Astrocyte (in vitro differentiated cells and primary cell): ENCODE measurements at places on chromosomes 13 and 19. TPM values are rescaled to one million over a fixed set of nuclear protein-coding genes. Genes with fewer than 3 reads are reported as not detected.
A peak's percentile ranks its signal among the peaks of the same experiment; 100 is the strongest.

- H3K27ac ChIP-seq = no peak overlapping the region
- no peak overlapping the region for H3K4me3 ChIP-seq
- no peaks in the 10 kb centered on the region for H3K27me3 ChIP-seq
- no peak for DNase-seq
- no peaks in the 10 kb centered on the region for H3K4me1 ChIP-seq
- H3K36me3 ChIP-seq = peaks cover 8% of the 10 kb centered on the region
These were observed 21.8 kb downstream of the NAA16 start for GRCh38 chr13:41332829-41333228.

GRCh38 chr13:111115061-111115964 is at the start of gene ARHGEF7:
Gene ARHGEF7, plus strand, starts transcription at chr13:111115310. Its CDS starts 217 bp downstream, at chr13:111115527.
- H3K27ac ChIP-seq = peak within 1 kb of the TSS; percentile 42
- DNase-seq = no peak
- peaks cover 10% of the 10 kb centered on the region for H3K4me1 ChIP-seq

GRCh38 chr13:65597839-65598818 is 1632.0 kb downstream of the PCDH9 start:
- H3K36me3 ChIP-seq = no peaks in the 10 kb centered on the region
- H3K4me3 ChIP-seq = no peak overlapping the region
- no peaks in the 10 kb centered on the region for H3K27me3 ChIP-seq
- peak overlapping the region; percentile 22 for H3K27ac ChIP-seq

DNA sequence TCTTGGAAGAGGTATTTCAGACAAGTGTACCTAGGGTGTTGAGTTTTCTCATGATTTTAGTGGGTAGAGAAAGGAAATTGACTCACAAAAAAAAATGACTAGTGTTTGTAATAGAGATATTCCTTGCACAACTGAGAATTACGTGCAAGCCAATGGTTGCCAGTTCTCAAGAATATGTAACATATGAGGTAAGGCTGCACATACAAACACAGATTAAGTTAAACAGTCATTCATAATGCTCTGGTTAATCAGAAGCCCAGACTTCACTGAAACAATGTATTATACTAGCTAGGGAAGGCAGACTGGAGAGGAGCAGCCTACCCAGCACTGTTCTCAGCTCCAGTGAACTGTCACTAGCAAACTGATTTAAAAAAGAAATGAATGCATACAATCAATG is 418.3 kb downstream of the DIAPH3 start:
- H3K36me3 ChIP-seq = no peaks in the 10 kb centered on the region
- no peaks in the 10 kb centered on the region for H3K27me3 ChIP-seq

- DNase-seq = no peak
- peaks cover 6% of the 10 kb centered on the region for H3K4me1 ChIP-seq
- H3K36me3 ChIP-seq = no peaks in the 10 kb centered on the region
- no peaks in the 10 kb centered on the region for H3K27me3 ChIP-seq
- H3K27ac ChIP-seq = no peak overlapping the region
- no peak overlapping the region for H3K4me3 ChIP-seq
These were observed 7.2 kb downstream of the PLEKHF1 start for GRCh38 chr19:29672319-29672932.

- H3K4me3 ChIP-seq = no peak overlapping the region
- H3K27ac ChIP-seq = no peak overlapping the region
- no peaks in the 10 kb centered on the region for H3K4me1 ChIP-seq
- H3K36me3 ChIP-seq = no peaks in the 10 kb centered on the region
- no peak for DNase-seq
- no peaks in the 10 kb centered on the region for H3K27me3 ChIP-seq
These were observed 145.5 kb upstream of the MAB21L1 start for GRCh38 chr13:35621989-35622388.

DNA sequence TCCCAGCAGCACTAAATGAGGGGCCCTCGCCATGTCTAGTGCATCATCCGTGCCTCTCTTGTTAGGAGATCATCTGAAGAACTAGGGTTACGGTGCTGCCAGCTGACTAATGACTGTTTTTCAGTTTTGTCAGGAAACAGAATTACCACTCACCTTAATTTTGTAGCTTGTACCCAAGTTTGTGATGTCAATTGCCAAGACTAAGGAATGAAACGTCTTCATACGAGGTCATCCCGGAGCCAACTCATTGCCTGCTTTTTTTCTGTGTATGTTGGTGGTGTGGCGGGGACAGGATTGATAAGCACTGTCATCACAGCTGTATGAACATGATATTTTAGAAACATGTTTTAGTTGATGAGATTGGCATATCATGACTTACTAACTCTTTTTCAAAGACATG is 100.6 kb downstream of the TNFRSF19 start:
- H3K36me3 ChIP-seq = peaks cover 6% of the 10 kb centered on the region
- H3K27me3 ChIP-seq = no peaks in the 10 kb centered on the region
- peaks cover 47% of the 10 kb centered on the region for H3K4me1 ChIP-seq
- no peak overlapping the region for H3K4me3 ChIP-seq

- DNase-seq = no peak
- H3K27ac ChIP-seq = no peak overlapping the region
- H3K27me3 ChIP-seq = no peaks in the 10 kb centered on the region
- no peak overlapping the region for H3K4me3 ChIP-seq
These were observed 68.9 kb upstream of the ZNF835 start for GRCh38 chr19:56740501-56740900.

DNA sequence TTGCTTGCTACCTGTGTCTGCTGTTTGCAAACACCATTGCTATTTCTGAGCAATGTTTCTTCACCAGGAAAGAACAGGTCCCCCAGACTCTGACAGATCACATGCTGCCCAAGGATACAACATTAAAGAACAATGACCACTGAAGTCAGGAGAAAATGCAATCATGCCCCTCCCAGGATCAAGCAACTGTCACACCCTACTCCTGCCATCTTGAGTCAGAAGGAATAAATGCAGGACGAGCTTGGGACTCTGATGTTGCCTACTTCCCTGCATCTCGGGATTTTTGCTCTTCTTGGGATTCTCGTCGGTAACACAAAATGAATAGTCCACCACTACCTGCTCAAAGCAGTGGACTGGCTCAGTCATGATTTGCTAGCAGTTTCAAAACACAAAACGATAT is 490.6 kb downstream of the COG6 start:
- H3K27me3 ChIP-seq = peaks cover 5% of the 10 kb centered on the region
- H3K27ac ChIP-seq = no peak overlapping the region
- peaks cover 9% of the 10 kb centered on the region for H3K4me1 ChIP-seq
- DNase-seq = no peak

- H3K27ac ChIP-seq = no peak overlapping the region
- H3K4me1 ChIP-seq = no peaks in the 10 kb centered on the region
- DNase-seq = no peak
- H3K36me3 ChIP-seq = no peaks in the 10 kb centered on the region
- H3K27me3 ChIP-seq = no peaks in the 10 kb centered on the region
These were observed 82.7 kb downstream of the ATP11A start for GRCh38 chr13:112772539-112772909.

- no peaks in the 10 kb centered on the region for H3K27me3 ChIP-seq
- H3K36me3 ChIP-seq = peaks cover 6% of the 10 kb centered on the region
- H3K4me1 ChIP-seq = no peaks in the 10 kb centered on the region
- no peak overlapping the region for H3K27ac ChIP-seq
- H3K4me3 ChIP-seq = no peak overlapping the region
These were observed 20.8 kb upstream of the FBXL3 start for GRCh38 chr13:77047649-77048343.

- H3K27me3 ChIP-seq = no peaks in the 10 kb centered on the region
- H3K27ac ChIP-seq = no peak overlapping the region
- no peak overlapping the region for H3K4me3 ChIP-seq
- H3K36me3 ChIP-seq = no peaks in the 10 kb centered on the region
These were observed 10.0 kb upstream of the ZNF443 start for GRCh38 chr19:12450844-12451243.

- no peak for DNase-seq
- H3K27ac ChIP-seq = no peak overlapping the region
- H3K4me1 ChIP-seq = no peaks in the 10 kb centered on the region
- H3K27me3 ChIP-seq = no peaks in the 10 kb centered on the region
These were observed 23.0 kb upstream of the PLPP2 start for GRCh38 chr19:313988-314815.

- no peaks in the 10 kb centered on the region for H3K27me3 ChIP-seq
- H3K36me3 ChIP-seq = no peaks in the 10 kb centered on the region
- no peak overlapping the region for H3K4me3 ChIP-seq
- no peaks in the 10 kb centered on the region for H3K4me1 ChIP-seq
- no peak overlapping the region for H3K27ac ChIP-seq
These were observed 101.9 kb downstream of the KLF12 start for GRCh38 chr13:74032325-74032724.

- H3K4me3 ChIP-seq = peak overlapping the region; percentile 8
- DNase-seq = peak; percentile 81
- H3K4me1 ChIP-seq = peaks cover 52% of the 10 kb centered on the region
These were observed 72.5 kb upstream of the UBL3 start for GRCh38 chr13:29922896-29923295.

DNA sequence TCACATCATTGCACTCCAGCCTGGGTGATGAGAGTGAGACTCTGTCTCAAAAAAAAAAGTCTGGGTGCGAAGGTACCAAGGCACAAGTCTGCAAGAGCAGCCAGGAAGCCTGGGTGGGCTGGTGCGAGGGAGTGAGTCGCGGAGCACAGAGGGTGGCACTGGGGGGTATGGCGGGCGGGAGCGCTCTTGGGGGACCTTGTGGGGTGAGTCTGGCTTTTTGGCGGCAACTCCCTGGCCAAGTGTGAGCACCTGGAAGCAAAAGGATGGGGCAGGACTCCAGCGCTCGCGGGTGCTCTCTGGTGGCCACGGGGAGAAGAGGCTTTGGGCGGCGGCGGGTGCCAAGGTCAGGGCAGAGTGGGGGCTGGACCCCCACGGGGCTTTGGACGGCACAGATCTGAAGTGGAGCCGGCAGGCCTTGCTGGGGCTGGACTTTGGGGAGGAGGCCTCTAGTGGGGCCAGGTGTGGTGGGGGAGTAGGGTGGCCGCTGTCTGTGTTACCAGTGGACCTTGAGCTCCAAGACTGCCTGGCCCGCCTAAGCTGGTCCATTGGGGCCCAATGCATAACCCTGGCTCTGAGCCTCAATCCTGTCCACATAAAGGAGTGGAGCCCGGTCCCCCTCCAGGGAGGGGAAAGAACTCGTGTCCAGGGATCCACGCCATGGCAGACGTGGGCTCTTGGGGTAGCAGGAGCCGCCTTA is 1.6 kb downstream of the P2RY11 start:
- peaks cover 15% of the 10 kb centered on the region for H3K36me3 ChIP-seq
- DNase-seq = no peak
- no peak overlapping the region for H3K4me3 ChIP-seq
- H3K27me3 ChIP-seq = no peaks in the 10 kb centered on the region
- H3K4me1 ChIP-seq = peaks cover 3% of the 10 kb centered on the region
- no peak overlapping the region for H3K27ac ChIP-seq

DNA sequence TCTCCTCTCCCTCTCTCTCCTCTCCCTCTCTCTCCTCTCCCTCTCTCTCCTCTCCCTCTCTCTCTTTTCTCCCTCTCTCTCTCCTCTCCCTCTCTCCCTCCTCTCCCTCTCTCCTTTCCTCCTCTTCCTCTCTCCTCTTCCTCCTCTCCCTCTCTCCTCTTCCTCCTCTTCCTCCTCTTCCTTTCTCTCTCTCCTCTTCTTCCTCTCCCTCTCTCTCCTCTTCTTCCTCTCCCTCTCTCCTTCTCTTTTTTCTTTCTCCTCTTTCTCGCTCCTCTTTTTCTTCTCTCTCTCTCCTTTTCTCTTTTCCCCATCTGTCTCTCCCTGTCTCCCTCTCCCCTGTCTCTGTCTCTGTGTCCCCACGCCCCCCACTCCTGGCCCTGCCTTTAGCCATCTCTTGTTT is 136.7 kb downstream of the GGACT start:
- no peaks in the 10 kb centered on the region for H3K36me3 ChIP-seq
- peaks cover 7% of the 10 kb centered on the region for H3K4me1 ChIP-seq
- H3K4me3 ChIP-seq = no peak overlapping the region
- no peak overlapping the region for H3K27ac ChIP-seq

GRCh38 chr13:20258208-20258962 is 26.3 kb upstream of the GJB6 start:
- H3K27ac ChIP-seq = no peak overlapping the region
- DNase-seq = no peak
- no peak overlapping the region for H3K4me3 ChIP-seq
- no peaks in the 10 kb centered on the region for H3K36me3 ChIP-seq

DNA sequence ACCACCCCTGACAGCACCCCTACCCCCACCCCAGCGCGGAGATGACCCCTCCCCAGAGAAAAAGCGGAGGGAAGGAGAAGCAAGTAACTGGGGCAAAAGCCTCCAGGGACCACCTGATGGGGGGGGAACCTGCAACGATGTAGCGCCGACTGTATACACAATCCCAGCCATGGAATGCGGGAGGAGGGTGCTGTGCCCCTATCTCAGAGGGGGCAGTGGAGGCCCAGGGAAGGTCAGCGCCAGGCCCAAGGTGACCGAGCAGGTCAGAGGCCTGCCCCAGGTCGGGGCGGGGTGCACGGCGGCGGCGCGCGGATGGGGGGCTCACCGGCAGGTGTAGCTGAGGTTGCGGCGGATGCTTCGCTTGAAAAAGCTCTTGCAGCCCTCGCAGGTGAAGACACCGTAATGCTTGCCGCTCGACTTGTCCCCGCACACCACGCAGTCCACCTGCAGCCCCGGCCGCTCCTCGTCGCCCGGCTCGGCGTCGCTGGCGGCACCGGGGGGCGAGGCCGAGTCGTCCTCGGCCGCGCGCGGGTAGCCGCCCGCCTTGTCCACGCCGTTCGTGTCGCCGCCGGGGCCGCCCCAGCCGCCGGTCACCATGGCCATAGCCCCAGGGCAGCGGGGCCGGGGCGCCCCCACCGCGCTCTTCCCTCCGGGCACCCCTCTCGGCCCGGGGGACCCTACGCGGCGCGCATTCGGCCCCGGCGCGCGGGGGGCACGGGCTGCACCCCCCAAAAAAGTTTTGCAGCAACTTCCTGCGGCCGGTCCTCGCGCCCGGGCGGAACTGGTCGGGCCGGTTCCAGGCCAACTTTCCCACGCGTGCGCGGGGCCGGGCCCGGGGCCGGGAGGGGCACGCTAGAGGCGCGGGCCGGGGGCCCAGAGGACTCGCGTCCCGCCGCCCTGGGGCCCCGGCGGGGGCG is 843 bp downstream of the NR2F6 start:
- no peaks in the 10 kb centered on the region for H3K36me3 ChIP-seq
- DNase-seq = no peak
- peak overlapping the region; percentile 74 for H3K4me3 ChIP-seq
- no peaks in the 10 kb centered on the region for H3K27me3 ChIP-seq

- DNase-seq = no peak
- no peak overlapping the region for H3K27ac ChIP-seq
- H3K36me3 ChIP-seq = no peaks in the 10 kb centered on the region
- H3K4me1 ChIP-seq = peaks cover 6% of the 10 kb centered on the region
These were observed 9.9 kb downstream of the FCHO1 start for GRCh38 chr19:17761148-17761547.

PIAS4 gene
- total RNA-seq = 26.0 and 26.4 TPM in 2 replicates

TBC1D4 gene
- total RNA-seq = 24.0 and 25.6 TPM in 2 replicates

CFAP97D2 gene
- not detected in 2 replicates for total RNA-seq

LRRC25 gene
- not detected in 2 replicates for total RNA-seq

OLFM4 gene
- total RNA-seq = not detected in 2 replicates

PALM gene
- 60.0 and 67.3 TPM in 2 replicates for total RNA-seq

ZNF529 gene
- total RNA-seq = 11.9 and 13.9 TPM in 2 replicates

SERPINE3 gene
- not detected in 2 replicates for total RNA-seq

CYP2A7 gene
- not detected in 2 replicates for total RNA-seq

DCLK1 gene
- 3.2 and 4.9 TPM in 2 replicates for total RNA-seq

SPRY2 gene
- 56.2 and 57.7 TPM in 2 replicates for total RNA-seq
